ENCODE measurements at places on chromosomes 2 and 18.

GRCh38 chr2:126761981-126762878, 106.3 kb downstream of the GYPC start:
- DNase-seq: no peak

GRCh38 chr2:240132651-240132980, 3.5 kb downstream of the COPS9 start:
- no peak for DNase-seq

- no peak for DNase-seq
These were observed 3.6 kb downstream of the ZAP70 start for GRCh38 chr2:97716695-97717612.

DNA sequence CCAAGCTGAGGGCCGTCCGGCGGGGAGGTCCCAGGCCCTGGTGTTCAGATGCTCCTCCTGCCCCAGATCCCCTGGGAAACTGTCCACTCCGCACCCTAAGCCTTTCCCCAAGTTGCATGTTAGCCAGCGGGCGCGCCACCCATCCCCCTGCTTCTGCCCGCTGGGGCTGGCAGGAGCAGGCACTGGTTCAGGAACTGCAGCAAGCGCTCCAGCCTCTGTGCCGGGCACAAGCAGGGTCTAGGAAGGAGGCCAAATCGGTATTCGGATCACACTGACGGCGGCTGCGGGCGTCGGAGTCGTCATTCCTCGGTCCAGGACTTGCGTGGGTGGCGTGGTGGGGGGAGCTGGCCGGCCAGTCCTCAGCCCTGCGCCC, 53.7 kb downstream of the FAM168B start:
- DNase-seq: no peak

DNA sequence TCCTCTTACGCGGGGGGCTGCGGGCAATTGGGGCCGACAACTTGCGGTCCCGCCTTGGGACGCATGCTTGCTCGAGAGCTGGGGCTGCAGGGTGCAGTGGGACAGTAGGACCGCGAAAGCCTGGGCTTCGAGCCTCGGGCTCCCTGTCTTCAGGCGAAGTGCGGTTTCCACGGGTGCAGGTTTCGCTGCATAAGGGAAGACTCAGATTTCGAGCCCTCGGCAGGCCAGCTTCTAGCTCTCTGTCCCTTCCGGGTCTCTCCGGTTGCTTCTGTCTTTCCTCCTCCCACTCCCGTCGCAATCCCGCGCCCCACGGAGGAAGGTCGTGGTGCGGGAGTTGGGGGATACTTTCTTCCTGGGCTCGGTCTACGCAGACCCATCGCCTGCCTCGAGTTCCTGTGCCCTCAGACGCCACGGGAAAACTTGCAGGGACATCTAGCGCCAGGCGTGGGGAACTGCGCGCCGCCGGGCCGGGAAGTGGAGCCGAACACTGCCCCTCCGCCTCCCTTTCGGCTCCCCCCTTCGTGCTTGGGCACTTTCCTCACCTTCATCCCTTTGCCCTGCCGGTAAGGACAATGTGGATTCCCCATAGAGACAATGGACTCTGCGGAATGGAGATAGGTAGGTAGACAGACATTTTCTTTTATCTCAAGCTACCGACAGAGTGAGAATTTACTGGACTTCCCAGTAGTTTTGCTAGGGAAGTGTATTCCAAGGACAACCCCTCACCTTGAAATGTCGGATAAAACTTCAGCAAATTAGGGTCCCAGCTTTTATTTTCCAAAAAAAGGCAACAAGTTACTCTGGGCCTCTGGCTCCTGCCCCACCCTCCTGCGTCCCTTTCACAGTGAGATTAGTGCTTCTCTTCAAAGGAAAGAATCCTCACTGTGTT, 4.2 kb upstream of the HOXD13 start:
- DNase-seq: no peak

DNA sequence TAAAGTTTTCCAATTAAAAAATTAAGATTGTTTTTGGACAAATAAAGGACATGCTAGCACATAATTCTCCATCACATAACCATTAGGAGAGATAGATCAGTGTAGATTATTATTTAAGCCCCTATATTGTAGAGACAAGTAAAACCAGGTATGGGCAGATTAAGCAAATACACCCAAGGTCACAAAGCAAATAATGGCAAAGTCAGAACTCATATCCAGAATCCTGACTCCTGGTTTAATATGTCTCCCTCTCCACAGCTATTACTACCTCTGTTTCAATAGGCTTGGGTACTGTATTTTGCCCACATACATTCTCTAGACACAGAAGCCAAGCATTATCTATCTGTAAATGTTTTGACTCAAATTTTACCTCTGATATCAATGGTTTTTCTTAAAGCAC, 282.3 kb downstream of the EPHA4 start:
- no peak for DNase-seq

DNA sequence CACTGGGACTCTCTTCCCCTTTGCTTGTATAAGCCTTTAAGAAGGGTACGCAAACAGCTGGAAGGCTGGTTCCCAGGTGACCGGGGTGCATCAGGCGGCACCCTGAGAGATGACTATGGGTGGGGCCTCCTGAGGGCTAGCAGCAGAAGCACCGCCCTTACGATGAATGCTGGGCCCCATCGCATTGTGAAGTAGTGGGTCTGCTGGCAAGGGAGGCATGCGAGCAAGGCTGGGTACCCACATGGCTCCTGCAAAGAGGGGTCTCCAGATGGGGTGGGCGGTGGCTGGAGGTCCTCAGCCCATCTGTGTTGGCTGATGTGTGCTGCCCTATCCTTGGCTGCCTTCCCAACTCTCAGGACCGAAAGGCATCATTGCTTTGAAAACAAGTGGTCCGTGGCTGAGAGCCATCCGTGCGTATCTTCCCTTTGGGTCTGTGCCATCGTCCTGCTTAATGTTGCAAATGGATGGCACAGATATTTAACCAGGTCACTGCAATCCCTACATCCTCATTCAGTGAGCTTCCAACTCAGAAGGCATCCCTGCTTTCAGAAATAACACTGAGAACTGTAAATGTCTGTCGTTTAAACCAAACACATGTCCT, 83.5 kb upstream of the GPC1 start:
- DNase-seq: no peak

DNA sequence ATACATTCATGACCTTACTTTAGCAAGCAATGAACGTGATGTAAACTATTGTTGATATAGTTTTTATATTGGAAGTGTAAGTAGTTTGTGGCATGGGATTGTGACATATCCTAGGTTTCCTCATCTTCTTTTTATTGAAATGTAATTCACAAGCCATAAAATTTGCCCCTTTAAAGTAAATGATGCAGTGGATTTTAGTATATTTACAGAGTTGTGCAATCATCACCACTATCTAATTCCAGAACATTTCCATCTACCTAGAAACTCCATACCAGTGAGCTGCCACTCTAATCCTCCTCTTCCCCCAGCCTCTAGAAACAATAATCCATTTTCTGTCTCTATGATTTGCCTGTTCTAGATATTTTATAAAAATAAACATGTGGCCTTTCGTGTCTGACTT, 10.7 kb upstream of the CASP10 start:
- no peak for DNase-seq

GRCh38 chr18:22684268-22684667, 248.9 kb upstream of the RBBP8 start:
- DNase-seq: no peak

GRCh38 chr2:207833251-207833751, 63.6 kb upstream of the FZD5 start:
- no peak for DNase-seq

DNA sequence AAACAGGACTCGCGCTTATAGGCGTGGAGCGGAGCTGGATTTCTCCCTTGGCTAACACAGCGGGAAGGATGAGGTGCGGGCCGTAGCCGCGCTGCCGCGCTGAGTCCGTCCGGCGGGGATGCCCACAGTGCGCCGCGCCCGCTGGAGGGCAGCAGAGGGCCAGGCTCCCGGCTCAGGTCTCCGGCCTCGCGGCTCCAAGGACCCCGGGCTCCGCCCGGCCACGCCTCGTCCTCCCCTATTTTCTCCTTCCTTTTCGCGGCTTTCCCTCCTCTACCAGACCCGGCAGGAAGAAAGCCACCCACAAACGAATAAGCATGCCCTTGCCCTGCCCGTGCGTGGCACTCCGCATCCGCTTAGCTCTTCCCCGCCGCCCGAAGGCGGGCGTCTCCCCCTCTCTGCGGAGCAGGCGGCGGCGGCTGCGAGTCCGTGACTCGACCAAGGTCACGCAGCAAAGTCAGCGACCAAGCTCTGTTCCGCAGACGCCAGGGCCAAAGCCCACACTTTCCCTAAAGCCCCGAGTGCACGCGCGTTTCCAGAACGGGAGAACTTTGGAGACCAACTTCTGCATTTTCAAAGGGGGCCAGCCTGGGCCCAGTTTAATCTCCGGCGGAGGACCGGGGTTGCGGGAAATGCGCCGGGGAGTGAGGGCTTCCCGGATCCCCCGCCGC, 48.5 kb downstream of the KCNIP3 start:
- no peak for DNase-seq

GRCh38 chr2:15082105-15083058, 449.9 kb downstream of the LRATD1 start:
- DNase-seq: no peak

DNA sequence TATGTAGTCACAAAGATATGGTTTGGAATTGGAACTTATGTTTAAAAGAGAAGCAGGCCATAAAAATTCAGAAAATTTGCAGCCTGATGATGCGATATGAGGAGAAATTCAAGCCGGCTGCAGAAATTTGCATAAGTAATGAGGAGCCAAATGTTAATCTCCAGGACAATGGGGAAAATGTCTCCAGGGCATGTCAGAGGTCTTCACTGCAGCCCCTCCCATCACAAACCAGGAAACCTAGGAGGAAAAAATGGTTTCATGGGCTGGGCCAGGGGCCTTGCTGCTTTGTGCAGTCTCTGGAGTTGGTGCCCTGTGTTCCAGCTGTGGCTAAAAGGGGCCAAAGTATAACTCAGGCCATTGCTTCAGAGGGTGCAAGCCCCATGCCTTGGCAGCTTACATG, 28.4 kb downstream of the TACR1 start:
- no peak for DNase-seq

- DNase-seq: no peak
These were observed 24.2 kb downstream of the CNRIP1 start for GRCh38 chr2:68295516-68295915.

GRCh38 chr2:96024336-96025193, 10.2 kb downstream of the GPAT2 start:
- DNase-seq: no peak

GRCh38 chr2:192035731-192036442, 158.8 kb downstream of the TMEFF2 start:
- no peak for DNase-seq

DNA sequence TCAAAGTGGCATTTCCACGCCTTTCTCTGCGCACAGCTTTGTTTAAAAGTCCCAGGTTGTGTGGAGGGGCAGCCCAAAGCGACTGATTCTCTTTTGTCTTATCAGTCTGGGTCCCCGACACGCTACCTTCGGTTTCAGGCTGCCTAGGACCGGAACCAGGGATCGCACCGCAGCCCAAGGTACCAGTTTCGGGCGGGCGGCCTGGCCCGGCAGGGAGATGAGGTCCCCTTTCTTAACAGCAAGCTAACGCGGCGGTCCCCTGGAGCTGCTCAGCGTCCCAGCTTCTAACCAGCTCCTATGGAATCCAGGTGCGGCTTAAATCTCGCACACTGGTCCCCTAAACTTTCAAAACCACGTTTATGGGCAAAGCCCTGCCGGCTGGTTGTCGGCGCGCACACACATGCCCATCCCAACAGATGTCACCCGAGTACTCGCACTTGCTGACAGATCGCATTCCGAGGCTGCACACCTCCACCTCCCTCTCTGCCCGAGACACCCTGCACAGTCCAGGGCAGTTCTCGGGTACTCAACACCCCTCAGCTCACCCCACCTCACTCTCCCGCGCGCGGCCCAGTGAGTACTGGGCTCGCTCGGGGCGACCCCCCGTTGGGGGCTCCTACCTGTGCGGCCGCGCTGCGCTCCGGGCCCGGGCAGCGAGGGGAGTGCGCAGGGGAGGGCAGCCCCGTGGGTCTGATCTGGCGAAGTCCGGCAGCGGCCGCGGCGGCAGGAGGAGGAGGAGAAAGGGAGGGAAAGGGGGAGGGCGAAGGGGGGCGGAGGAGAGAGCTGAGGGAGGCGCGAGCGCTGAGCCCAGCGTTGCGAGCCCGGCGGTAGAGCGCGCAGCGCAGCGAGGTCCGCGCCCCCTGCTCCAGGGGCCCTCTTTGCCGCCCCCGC, at the start of gene EFEMP1:
TSS of gene EFEMP1 (minus strand) at position 692 of the 891 bp plus-strand sequence. CDS start 1,342 bp downstream, outside the sequence.
- no peak for DNase-seq

GRCh38 chr18:57083485-57083884, 63.4 kb upstream of the BOD1L2 start:
- DNase-seq: no peak

- no peak for DNase-seq
These were observed 41.8 kb upstream of the KLF11 start for GRCh38 chr2:10001586-10001985.

GRCh38 chr2:119294671-119295070, 71.0 kb downstream of the STEAP3 start:
- DNase-seq: no peak

DNA sequence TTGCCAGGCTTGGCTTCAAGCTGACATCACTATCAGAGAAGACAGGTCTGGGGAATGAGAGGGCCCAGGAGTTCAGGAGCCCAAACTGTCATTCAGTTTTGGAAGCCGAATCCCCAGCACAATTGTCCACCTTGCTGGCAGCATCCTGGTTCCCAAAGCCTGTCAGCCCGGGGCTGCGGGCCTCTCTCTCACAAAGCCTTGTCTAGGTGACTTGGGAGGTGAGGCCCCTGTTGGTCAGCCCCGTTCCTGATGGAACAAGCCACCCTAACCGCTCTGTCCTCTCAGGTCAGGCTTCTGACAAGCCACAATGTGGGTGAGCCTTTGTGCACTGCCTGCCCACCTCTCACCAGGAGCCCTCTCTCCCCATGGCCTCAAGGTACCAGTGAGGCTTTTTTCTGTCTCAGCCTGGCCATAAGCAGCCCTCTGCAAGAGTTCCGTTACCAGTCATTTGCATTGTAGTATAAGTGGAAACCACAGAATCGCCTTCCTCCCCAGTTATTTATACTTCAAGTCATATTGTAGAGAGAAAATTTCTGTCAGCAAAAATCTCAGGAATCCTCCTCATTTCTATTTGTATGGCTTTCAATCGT, 100.6 kb downstream of the MSH2 start:
- no peak for DNase-seq

- no peak for DNase-seq
These were observed 276.4 kb downstream of the RPIA start for GRCh38 chr2:88967844-88968243.

DNA sequence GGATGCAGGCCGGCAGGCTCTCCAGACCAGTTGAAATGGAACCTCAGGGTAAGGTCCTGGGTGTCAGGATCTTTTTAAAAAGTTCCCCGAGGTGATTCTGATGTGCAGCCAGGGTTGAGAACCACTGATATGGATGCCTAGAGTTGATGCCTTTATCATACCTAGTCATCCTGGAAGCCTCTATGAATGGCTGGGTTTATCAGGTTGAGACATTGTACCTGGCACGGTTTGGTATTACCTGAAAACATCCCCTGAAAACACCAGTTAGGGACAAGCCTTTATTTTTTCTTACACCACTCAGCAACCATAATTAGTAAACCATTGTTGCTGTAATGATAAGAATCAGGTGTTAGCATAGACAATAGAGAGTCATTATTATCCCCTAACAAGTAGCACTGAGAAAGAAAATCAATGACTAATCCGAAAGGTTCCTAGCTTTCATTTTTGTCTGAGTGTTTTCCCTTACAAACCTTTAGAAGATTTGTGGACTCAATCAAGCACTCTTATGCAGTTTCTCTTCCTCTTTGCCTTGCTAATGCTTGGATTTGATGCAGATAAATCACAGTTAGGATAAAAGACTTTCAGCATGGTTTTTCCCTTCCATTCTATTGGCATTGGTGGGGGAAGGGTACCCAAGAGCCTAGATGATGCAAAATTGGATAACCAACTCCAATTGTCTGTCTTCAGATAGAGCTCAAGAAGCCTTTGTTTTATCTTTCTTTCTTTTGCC, 116.5 kb upstream of the LYPD6 start:
- no peak for DNase-seq

Measured in activated naive CD4-positive, alpha-beta T cell (primary cell).